BJ (cell line): ENCODE measurements at places on chromosomes 3 and 15. TPM values are rescaled to one million over a fixed set of nuclear protein-coding genes. Genes with fewer than 3 reads are reported as not detected.

- DNase-seq = no peak
Observed at GRCh38 chr3:94156626-94157025, 93.8 kb downstream of the NSUN3 start.

GRCh38 chr3:181847276-181847675 lies 135.6 kb downstream of the SOX2 start:
- no peak for DNase-seq

Gene ANKRD34C
- not detected in 2 replicates for polyA plus RNA-seq

Gene ESYT3
- 0.09 TPM in 2 replicates for polyA plus RNA-seq

Gene RLBP1
- not detected in 2 replicates for polyA plus RNA-seq
